ENCODE measurements at places on chromosomes 2 and 18. TPM values are rescaled to one million over a fixed set of nuclear protein-coding genes. Genes with fewer than 3 reads are reported as not detected.

- no peak for DNase-seq
- H3K27me3 ChIP-seq, result no peaks in the 10 kb centered on the region
- H3K36me3 ChIP-seq, result no peaks in the 10 kb centered on the region
- no peaks in the 10 kb centered on the region for H3K4me1 ChIP-seq
- H3K27ac ChIP-seq, result no peak overlapping the region
Measured at GRCh38 chr2:209840434-209840833, 68.8 kb downstream of the UNC80 start.

DNA sequence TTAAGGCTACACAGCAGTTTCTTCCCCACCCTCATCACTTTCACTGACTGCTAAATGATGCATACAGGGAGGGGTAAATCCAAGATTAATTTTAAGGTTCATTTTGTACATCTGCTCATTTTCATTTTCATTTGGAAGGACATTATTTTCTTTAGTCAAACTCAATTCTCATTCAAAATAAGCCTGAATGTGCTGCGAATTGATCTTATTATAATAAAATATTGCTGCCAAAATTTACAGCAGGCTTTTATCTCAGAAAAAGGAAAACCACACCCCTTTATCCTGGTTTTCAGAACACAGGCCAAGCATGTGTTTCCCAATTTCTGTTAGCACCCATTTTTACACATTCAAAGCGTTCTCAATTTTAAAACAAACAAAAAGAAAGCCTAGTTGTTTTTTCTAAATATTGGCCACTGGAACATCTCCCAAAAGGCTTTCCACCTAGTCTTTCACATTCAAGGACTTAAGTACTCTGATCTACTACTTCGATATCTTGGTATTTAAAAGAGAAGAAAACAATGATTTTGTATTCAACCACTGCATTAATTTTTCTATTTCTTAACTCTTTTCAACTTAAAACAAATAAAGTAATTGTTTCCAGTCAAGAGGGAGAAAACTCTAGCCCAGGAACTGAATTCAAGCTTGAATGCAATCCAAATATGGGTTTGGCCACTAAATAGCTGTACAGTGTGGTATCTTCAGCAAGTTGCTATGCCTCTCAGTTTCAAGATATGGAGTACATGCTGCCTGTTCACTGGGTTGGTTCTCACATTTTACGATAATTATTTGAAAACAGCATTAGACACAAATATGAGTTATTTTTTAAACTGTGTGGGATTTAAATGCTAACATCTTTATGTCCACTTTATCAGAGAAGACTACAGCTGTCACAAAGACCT is 52.5 kb downstream of the CDH2 start:
- H3K4me3 ChIP-seq, result no peak overlapping the region
- H3K27me3 ChIP-seq, result no peaks in the 10 kb centered on the region
- H3K27ac ChIP-seq, result no peak overlapping the region
- no peaks in the 10 kb centered on the region for H3K36me3 ChIP-seq
- no peak for DNase-seq
- peaks cover 14% of the 10 kb centered on the region for H3K4me1 ChIP-seq

DNA sequence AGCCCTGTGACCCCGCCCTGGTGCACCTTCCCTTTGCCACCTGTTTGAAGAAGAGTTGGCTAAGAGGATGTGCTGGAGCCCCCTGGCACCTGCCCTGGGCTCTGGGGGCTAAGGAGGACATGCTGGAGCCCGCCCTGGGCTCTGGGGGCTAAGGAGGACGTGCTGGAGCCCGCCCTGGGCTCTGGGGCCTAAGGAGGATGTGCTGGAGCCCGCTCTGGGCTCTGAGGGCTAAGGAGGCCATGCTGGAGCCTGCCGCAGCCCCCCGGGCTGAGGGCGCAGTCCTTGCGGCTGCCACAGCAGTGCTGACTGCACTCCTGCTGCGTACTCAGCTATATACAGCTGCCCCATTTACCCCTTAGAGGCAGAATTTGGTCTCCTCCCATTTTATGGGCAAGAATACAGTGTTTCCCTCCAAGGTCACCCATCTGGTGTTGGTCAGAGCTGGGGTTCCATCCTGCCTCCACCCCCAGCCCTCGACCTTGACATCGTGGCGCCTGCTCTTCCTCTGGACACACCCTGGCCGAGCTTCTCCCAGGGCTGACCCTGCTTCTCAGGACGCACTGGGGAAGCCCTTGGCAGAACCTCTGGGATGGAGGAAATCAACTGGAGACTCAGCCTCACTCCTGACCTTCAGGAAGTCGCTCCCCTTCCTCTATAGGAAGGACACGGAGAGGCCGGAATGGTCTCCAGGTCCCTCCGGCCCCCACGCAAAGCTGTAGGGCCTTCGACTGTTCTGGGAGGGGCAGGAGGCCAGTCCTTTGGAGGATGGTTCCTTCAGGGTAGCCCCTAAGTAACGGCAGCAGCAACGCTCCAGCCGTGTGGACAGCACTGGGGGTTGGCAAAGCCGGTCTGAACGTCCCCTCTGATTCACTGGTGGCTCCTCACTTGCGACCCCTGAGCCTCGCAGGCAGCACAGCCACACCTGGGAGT is 65.0 kb upstream of the HPCAL1 start:
- H3K4me1 ChIP-seq, result no peaks in the 10 kb centered on the region
- no peaks in the 10 kb centered on the region for H3K36me3 ChIP-seq
- H3K27me3 ChIP-seq, result no peaks in the 10 kb centered on the region
- H3K4me3 ChIP-seq, result no peak overlapping the region

- H3K36me3 ChIP-seq, result no peaks in the 10 kb centered on the region
- no peaks in the 10 kb centered on the region for H3K27me3 ChIP-seq
- no peak overlapping the region for H3K4me3 ChIP-seq
- H3K4me1 ChIP-seq, result no peaks in the 10 kb centered on the region
- no peak for DNase-seq
Measured at GRCh38 chr2:36044411-36044810, 311.2 kb upstream of the CRIM1 start.

SNRNP27 gene
- total RNA-seq, result 54.8 TPM

PDCD1 gene
- 1.5 TPM for total RNA-seq

Data from esophagus muscularis mucosa (tissue), 4 donors.